ENCODE measurements at places on chromosomes 6 and 20.

- DNase-seq: peak; percentile 33
Observed at GRCh38 chr20:50575865-50576720, 65.9 kb downstream of the PTPN1 start.

GRCh38 chr6:3744211-3744900 is 7.2 kb downstream of the PXDC1 start:
- DNase-seq: peak; percentile 71

- DNase-seq: peak; percentile 10
Observed at GRCh38 chr6:26594730-26595632, 1.8 kb upstream of the ABT1 start.

DNA sequence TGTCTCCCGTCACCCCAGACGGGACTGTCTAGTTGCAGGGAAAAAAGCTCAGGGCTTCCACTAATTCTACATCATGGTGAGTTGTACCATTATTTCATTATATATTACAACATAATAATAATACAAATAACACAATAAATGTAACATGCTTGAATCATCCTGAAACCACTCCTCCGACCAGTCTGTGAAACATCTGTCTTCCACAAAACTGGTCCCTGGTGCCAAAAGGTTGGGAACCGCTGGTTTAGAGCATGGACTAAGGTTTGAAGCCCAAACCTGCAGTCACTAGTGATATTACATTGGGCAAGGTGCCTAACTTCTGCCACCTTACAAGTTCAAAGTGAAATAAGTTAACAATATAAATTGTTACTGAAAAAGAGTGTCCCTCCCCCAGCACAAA is 175.7 kb downstream of the PDE10A start:
- DNase-seq: no peak

- DNase-seq: peak; percentile 71
Observed at GRCh38 chr6:158231551-158232315, 63.6 kb downstream of the GTF2H5 start.

DNA sequence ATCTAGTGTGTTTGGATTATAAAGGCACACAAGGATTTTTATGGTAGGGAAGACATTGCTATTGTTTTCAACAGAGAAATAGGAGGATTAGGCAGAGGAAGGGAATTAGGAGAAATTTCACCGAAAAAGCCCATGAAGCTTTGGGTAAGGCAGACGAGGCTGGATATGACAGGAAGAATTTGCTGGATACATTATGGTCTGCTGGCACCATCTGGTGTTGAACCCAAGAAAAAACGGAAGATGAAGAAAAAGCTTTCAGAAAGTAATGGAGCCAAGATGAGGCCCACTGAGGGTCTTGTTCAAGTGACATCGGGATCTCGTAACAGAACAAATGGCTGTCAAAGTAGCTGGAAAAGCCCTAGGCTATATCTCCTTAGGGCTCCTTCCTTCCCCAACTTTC is 56.5 kb downstream of the OR2J2 start:
- DNase-seq: no peak

GRCh38 chr6:15153191-15153590 is 92.7 kb upstream of the JARID2 start:
- peak; percentile 66 for DNase-seq

DNA sequence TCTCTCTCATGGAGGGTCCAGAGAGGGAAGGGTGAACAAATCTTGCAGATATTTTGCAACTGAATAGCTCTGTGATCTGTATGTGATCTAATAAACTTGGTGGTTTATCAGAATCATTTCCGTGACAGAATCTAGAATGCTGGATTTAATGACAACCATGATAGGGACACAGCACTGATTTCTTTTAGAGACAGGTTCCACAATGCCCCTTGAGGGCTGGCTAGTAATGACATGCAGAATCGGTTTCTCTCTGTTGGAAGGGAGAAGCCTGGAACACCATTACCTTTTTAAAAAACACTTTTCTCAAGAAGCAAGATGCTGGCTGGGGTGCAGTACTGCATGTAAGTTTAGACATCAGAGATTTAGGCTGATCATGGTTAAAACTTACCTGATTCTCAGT is 313.4 kb downstream of the CDH26 start:
- no peak for DNase-seq

DNA sequence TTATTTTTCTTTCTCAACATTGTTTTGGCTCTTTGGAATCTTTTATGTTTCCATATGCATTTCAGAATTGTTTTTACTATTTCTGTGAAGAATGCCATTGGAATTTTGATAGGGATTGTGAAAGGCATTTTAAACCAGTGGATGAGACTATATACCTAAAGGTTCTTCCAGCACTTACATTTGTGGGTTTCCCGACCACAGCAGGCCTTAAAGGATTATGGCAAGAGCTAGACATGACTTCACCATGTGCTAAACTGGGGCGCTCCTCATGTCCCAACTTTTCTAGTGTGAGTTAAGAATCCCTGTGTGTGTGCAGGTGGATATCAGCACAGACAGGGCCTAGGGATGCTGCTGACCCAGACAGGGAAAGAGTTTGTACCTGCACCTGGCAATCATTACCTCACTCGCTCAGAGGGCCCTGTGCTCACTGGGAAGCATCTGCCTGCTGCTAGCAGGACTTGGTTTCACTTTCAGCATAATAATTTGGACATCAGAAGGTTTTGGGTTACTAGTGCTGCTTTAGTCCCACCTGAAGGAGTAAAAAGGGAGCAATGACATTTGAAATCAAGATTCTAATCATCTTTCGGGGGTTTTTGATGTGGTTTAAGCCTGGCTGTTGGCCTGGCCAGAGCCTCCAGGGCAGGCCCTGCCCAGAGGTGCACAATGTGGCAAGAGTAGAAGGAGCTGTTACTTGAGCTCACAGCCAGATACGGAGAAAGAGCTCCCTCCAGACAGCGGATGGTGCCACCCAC is 137.1 kb downstream of the CDC5L start:
- DNase-seq: no peak

DNA sequence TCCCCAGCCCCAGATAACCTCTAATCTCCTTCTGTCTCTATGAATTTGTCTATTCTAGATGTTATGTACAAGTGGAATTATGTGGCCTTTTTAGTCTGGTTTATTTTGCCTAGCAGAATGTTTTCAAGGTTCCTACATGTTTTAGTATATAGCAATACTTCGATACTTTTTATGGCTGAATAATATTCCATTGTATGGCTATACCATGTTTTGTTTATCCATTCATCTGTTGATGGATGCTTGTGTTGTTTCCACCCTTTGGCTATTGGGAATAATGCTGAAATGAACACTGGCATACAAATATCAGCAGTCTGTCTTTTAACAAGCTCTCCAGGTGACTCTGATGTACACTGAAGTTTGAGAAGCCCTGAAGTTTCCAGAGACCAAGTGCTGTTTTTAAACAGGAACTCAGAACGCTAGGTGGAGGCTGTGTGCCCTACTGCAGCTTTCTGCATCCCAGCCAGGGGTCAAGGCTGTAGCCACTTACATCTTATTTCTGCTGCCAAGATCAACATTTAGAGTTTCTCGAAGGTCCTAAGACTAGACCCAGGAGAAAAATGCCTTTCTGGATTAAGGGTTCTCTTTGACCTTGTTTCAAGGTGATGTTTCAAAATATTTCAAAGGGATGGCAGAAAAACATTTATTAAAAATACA is 123.0 kb downstream of the SOBP start:
- DNase-seq: no peak

DNA sequence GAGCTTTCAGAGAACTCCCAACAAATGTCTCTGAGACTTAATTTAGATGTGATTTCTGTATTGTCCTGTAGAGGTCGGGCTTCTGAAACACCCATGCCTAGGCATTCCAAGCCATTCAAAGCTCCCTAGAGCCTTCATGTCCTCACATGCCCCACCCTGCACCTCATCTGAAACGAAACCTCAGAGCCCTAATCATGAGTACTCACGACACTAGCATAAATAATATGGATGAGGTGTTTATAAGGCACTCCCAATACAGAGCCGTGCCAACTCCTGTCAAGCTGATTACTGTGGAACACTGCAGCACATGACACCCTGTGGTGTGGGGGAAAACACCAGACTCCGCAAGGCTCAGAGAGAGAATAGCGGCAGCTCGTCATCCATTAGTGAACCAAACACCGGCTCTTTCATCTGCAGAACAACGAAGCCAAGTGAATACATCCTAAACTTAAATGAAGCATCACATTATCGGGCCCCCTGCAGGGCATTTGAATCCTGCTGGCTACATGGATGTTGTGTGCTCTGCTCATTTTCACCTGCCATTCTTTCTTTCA is 83.8 kb downstream of the FNDC1 start:
- peak; percentile 28 for DNase-seq

GRCh38 chr6:4365686-4366085 is 230.3 kb upstream of the ECI2 start:
- no peak for DNase-seq

DNA sequence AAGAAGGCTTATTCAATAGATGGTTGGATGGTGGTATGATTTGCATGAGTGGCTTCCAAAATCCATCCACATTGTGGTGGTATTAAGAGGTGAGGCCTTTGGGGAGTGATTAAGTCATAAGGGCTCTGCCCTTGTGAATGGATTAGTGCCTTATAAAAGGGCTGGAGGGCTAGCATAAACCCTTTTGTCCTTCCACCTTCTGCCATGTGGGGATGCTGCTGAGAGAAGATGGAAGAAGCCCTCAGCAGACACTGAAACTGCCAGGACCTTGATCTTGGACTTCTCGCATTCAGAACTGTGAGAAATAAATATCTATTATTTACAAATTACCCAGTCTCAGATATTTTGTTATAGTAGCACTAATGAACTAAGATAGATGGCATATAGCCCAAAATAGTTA is 27.8 kb upstream of the SRPK1 start:
- DNase-seq: peak; percentile 65

- DNase-seq: no peak
Observed at GRCh38 chr20:16711661-16712258, 18.1 kb upstream of the SNRPB2 start.

GRCh38 chr6:46042355-46042999 is 26.8 kb upstream of the CLIC5 start:
- peak; percentile 18 for DNase-seq

- DNase-seq: no peak
Observed at GRCh38 chr6:48813836-48814235, 649.2 kb downstream of the MMUT start.

All from NCI-H524 (cell line).